ENCODE measurements at places on chromosomes 2 and 18.
A peak's percentile ranks its signal among the peaks of the same experiment; 100 is the strongest.

DNA sequence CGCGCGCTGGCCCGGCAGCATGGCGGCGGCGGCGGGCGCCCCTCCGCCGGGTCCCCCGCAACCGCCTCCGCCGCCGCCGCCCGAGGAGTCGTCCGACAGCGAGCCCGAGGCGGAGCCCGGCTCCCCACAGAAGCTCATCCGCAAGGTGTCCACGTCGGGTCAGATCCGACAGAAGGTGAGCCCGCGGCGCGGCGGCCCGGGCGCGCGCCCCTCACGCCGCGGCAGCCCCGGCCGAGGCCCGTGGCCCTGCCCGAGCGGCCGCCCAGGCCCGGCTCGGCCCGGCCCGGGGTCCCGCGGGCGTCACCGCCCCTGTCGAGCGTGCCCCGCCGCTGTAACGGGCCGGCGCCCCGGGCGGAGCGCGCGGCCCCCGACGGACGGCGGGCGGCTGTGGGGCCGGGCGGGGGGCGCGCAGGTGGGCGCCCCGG, 218 bp downstream of the DGKD start:
- ATAC-seq: peak; percentile 52

DNA sequence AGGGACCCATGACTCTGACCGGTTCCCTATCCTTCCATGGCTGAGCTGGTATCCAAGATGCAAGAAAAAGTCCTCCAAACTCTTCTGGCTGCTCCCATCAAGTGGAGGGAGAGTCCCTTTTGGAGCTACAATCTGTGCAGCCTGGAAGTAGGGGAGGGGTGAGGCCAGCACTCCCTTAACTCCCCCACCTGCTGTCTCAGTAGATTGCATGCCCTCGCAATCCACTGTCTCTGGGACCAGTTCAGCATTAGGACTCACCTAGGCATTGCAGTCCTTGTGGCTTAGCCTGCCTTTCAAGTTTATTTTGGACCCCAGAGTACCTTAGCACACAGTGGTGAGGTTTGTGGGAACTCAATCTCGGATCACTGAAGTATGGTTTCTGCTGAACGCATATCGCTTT, 14.2 kb upstream of the FMNL2 start:
- ATAC-seq: no peak

- ATAC-seq: no peak
These were observed 571.2 kb upstream of the TNP1 start for GRCh38 chr2:217430916-217431576.

DNA sequence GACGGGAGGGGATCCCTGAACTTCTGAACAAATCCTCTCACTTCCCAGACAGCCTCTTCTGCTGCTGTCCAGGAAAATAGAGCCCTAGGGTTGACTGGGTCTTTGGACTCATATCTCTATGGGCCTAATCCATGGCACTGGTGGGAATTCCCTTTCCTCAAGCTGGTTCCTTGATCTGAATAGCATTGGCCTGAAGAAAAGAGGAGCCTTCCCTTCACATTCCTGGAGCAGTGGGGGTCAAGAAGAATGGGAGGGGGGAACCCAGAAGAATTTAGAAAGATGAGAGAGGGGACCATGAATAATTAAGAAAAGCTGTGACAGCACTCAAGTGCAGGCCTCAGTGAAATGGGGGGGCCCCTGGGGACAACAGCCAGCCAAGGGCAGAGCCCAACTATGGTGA, 80.2 kb downstream of the COL6A3 start:
- ATAC-seq: no peak

GRCh38 chr2:228927028-228928010, 343.8 kb downstream of the PID1 start:
- no peak for ATAC-seq

- no peak for ATAC-seq
These were observed 48.6 kb downstream of the BIN1 start for GRCh38 chr2:127058246-127058953.

- ATAC-seq: no peak
These were observed 32.5 kb upstream of the REG3G start for GRCh38 chr2:78992807-78993517.

- no peak for ATAC-seq
These were observed 54.5 kb downstream of the ROCK1 start for GRCh38 chr18:21057112-21057511.

- no peak for ATAC-seq
These were observed 2036.1 kb upstream of the LRRTM1 start for GRCh38 chr2:82340578-82341053.

- ATAC-seq: no peak
These were observed 60.8 kb downstream of the THNSL2 start for GRCh38 chr2:88230911-88231310.

- no peak for ATAC-seq
These were observed 65.2 kb upstream of the MGAT4A start for GRCh38 chr2:98795891-98796676.

GRCh38 chr2:238476258-238476657, 49.5 kb downstream of the ASB1 start:
- ATAC-seq: no peak

DNA sequence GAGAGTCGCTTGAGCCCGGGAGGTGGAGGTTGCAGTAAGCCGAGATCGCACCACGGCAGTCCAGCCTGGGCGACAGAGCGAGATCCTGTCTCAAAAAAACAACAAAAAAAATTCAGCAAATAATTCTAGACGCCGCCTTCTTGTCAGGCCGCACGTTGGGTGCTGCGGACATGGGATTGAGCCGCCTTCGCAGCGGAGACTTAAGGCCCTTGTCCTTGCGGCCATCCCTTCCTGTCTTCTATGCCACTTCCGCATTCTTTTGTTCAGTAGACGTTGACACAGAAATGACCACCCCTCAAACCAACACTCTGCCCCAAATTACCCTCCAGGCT, 15.8 kb downstream of the PTPN18 start:
- ATAC-seq: peak; percentile 23

DNA sequence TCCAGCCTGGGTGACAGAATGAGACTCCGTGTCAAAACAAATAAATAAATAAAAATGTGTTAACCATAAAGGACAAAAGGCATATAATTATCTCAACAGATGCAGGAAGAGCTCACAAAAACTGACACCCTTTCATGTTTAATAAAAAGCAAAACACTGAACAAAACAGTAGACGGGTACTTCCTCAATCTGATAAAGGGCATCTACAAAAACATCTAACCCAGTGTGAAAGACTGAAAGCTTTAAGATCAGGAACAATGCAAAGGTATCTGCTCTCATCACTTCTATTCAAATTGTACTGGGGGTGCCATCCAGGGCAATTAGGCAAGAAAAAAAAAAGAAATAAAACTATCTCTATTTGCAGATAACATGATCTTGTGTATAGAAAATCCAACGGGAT, 11.7 kb upstream of the NCL start:
- ATAC-seq: no peak

- ATAC-seq: no peak
These were observed 43.1 kb downstream of the RMP24 start for GRCh38 chr18:36015629-36016028.

GRCh38 chr2:234491897-234492296, 5.0 kb downstream of the ARL4C start:
- no peak for ATAC-seq

GRCh38 chr2:178193823-178194599, at the start of gene OSBPL6:
Gene OSBPL6 (plus strand): TSS chr2:178194512. CDS start chr2:178306185, 111,673 bp downstream.
- peak; percentile 96 for ATAC-seq

DNA sequence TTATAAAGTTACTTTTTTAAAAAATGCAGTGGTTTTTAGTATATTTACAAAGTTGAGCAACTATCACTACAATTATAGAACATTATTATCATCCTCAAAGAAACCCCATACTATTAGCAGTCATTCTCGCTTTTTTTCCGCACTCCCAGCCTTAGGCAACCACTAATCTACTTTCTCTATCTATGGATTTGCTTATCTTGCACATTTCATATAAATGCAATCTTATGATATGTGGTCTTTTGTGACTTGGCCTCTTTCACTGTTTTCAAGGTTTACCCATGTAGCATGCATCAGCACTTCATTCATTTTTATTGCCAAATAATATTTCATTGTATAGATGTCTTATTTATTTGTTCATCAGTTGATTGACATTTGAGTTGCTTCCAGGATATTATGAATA, 273.4 kb downstream of the AGPS start:
- no peak for ATAC-seq

DNA sequence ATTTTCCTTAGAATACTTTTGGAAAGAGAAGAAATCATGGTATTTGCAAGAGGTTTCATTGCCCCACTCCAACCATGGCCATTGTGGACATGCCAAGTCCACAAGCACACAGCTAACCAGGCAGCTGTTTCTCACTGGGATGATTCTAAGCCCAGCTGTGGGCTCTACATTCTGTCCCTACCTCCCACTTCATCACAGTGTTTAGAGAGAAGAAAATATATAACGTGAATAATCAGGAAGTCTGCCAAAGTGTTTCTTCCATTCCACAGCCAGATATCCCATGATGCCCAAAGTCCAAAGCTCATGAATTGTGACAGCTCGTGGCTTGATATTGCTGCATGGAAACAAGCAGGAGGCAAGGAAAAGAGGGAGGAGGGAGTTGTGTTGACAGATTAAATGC, 433.7 kb upstream of the GYPC start:
- no peak for ATAC-seq

- no peak for ATAC-seq
These were observed 127.3 kb downstream of the HDAC4 start for GRCh38 chr2:239273280-239274234.

DNA sequence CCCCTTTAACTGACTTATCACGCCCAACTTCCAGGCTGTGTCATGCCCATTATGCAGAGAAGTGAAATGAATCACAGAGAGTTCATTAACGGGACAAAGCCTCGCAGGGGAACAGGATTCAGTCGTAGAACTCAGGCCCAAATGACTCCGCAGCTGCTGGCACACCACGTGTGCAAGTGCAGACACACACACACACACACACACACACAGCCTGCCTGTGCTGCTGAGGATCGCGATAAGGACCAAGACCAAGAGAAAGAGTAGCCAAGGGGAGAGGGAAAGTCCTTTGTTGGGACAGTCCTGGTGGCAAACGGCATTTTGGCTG, 90.0 kb upstream of the TAF1B start:
- peak; percentile 56 for ATAC-seq

GRCh38 chr2:240916571-240917008, 10.5 kb downstream of the CROCC2 start:
- ATAC-seq: peak; percentile 63

DNA sequence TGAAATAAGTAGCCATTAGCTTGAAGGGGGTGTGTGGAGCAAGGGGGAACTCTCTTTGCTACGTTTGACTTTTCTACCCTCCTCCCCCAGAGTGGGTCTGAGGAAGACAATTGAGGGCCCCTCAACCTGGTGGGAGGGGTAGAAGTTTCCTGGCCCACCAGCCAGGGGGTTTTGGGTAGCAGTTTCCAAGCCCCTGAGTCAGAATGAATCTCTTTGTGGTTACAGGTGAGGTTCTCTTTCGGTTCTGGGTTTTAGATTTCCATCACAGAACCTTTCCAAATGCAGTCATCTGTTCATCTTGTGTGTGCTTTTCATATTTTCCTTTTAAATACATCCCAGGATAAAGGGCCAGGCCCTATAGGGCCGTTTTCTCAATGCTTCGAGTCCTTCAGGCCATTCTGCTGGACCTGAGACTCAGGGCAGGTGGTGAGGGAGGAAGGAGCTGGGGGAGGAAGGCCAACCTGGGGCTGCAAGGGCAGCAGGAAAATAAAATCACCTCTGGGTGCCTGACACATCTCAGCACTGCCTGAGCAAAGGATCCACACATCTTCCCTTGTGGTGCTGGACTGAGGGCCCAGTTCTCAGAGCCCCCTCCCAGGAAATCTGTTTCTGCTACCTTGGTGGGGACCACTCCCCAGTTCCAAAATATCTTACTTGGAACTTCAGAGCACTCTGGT, 4.7 kb downstream of the LBH start:
- no peak for ATAC-seq

- ATAC-seq: no peak
These were observed 258.6 kb downstream of the TNS1 start for GRCh38 chr2:217743966-217744761.

- no peak for ATAC-seq
These were observed 93.8 kb upstream of the SLC8A1 start for GRCh38 chr2:40545645-40546044.

DNA sequence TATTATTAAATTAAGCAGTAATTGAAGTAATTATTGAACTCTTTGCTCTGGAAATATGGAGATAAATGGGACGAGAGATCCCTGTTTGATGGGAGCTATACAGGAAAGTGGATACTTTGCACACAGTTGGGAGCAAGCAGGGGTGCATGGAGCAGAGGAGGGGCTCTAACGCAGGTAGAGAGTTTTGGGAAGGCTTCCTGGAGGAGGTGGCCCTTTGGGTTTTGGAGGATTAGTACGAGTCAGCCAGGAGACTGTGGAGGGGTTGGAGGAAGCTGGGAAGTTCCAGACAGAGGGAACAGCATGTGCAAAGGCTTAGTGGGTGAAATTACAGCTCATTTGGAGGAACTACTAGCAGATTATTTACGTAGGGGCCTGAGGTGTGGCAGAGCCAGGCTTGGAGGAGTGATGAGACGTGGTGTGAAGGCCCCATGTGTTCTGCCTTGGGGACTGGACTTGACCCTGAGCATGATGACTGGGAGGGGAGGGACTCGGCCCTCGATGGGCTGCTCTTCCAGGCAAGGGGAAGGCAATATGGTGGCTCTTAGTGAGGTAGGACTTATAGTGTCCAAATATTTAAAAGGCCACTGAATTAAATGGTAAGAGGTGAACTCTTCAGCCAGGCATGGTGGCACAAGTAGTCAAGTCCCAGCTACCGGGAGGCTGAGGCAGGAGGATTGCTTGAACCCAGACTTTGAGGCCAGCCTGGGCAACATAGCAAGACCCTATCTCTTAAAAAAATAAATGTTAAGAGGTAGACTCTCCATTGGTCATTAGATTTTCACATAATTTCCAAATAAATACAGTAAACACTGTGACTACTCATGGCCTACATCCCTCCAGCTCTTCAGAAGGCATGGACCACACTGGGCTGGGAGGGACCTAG, 30.2 kb downstream of the GREB1 start:
- no peak for ATAC-seq

DNA sequence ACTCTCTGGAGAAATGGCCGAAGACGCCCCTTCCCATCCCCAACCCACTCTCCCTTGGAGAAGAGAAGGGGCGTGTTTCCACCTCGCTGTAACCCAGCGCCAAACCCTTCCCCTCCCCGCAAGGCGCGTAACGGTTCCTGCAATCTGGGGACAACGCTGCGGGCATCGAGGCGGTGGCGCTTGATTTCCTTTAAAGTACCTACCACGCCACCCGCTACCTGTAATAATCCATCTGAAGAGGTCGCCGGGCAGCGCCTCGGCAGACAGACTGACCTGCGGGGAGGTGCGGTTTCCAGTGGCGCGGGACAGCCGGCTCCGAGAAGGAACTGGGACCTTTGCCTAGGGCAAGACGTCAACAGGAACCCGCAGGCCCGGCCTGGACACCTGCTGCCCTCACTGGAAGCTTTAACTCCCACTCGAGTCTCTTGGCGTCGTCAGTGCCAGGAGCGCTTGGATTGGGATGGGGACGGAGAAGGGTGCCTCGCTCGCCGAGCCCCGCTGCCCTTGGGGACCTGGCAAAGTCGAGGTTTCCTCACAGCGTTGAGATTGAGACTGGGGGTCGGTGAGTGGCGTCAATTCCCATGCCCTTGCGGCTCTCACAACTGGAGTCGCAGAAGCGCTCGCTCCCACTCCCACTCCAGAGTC, at the start of gene CYP1B1:
Gene CYP1B1 (minus strand): TSS at position 645 of the 645 bp plus-strand sequence. CDS start 763 bp downstream, outside the sequence.
- no peak for ATAC-seq

GRCh38 chr2:71576541-71576940, 123.2 kb downstream of the DYSF start:
- ATAC-seq: peak; percentile 18

All from gastroesophageal sphincter (tissue), 4 donors.